ENCODE measurements at places on chromosomes 13 and 19. TPM values are rescaled to one million over a fixed set of nuclear protein-coding genes. Genes with fewer than 3 reads are reported as not detected.

OR10H5 gene
- not detected for total RNA-seq

DNA sequence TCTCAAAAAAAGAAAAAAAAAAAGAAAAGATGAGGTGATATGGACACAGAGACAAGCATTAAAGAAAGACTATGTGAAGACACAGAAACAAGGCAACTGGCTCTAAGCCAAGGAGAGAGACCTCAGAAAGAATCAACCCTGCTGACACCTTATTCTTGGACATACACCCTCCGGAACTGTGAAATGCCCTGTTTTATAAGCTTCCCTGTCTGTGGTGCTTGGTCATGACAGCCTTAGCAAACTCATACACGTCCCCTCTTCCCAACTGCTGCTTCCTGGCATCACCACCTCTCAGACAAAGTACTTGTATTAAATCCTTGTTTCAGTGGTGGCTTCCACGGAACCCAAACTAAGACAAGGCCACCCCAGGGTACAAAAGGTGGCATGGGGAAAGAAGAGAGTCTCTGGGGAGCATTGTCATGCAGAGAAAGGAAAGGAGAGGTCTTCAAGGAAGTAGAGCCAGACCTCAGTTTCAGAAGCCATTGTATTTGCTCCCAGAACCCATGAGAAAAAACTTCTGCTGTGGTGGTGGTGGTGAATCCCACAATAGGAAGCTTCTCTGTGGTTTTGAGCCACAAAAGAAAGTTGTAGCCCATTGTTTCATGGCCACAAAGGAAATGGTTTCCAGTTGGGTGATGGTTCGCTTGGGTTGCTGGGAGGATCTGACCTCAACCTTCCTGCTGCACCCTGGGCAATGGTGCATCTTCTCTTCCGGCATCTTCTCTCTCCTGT is 16.3 kb upstream of the TSPAN16 start:
- no peak overlapping the region for H3K4me3 ChIP-seq
- H3K36me3 ChIP-seq, result no peaks in the 10 kb centered on the region
- H3K27me3 ChIP-seq, result no peaks in the 10 kb centered on the region
- peaks cover 6% of the 10 kb centered on the region for H3K4me1 ChIP-seq
- H3K27ac ChIP-seq, result peak overlapping the region; percentile 17

DNA sequence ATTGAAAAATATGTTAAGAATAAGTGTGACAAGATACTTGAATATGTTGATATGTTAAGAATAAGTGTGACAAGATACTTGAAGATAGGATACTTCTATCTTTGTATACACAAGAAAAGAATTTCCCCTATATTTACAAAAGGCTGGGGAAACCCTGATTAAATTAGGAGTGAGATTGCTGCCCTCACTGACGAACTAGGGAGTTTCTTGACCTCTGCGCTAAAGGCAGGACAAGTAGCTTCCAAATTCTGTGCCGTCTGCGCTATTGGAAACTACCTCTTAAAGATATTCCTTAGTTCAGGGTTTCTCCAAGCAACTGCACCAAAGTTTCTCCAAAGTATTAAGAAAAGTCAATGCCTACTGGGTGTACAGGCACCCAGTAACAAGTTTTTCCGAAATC is 730 bp downstream of the ZNF260 start:
- peaks cover 15% of the 10 kb centered on the region for H3K36me3 ChIP-seq
- H3K4me3 ChIP-seq, result peak overlapping the region; percentile 63
- H3K27ac ChIP-seq, result peak overlapping the region; percentile 99
- no peaks in the 10 kb centered on the region for H3K27me3 ChIP-seq
- H3K4me1 ChIP-seq, result peaks cover 3% of the 10 kb centered on the region
- peak; percentile 8 for DNase-seq

GRCh38 chr13:114124921-114125320 is 7.5 kb downstream of the RASA3 start:
- H3K27ac ChIP-seq, result no peak overlapping the region
- H3K27me3 ChIP-seq, result no peaks in the 10 kb centered on the region
- peaks cover 80% of the 10 kb centered on the region for H3K4me1 ChIP-seq
- H3K4me3 ChIP-seq, result no peak overlapping the region

DNA sequence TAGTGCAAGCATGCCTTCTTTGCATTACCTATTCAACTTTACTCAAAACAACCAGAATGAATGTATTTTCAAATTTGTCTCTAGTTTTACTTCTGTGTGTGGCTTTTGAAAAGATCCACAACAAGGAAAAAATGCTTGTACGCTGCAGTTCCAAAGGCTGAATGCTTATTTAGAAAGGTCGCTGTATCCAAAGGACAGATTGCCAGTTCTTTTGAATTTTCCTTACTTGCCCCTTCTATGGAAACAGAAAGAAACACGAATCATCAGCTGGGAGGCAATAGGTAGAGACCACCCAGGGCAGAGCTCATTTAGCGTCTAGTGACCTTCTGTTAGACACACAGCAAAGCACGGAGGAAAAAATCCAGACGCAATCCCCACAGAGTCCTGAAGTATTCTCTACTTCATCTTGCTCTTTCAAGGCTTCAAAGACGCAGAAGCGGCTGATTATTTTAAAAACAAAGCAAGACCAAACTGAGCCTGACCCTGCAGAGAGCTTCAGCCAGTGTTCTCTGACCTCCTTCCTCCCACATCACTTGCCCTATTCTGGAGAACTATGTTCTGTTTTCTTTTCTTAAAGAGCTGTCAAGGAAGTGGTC is 674.6 kb upstream of the SGCG start:
- H3K27ac ChIP-seq, result no peak overlapping the region
- H3K36me3 ChIP-seq, result no peaks in the 10 kb centered on the region
- H3K27me3 ChIP-seq, result no peaks in the 10 kb centered on the region
- peak; percentile 62 for DNase-seq
- no peak overlapping the region for H3K4me3 ChIP-seq

GRCh38 chr13:30991922-30992321 is 59.5 kb downstream of the TEX26 start:
- H3K4me3 ChIP-seq, result no peak overlapping the region
- no peaks in the 10 kb centered on the region for H3K36me3 ChIP-seq
- no peaks in the 10 kb centered on the region for H3K4me1 ChIP-seq
- H3K27ac ChIP-seq, result no peak overlapping the region

DNA sequence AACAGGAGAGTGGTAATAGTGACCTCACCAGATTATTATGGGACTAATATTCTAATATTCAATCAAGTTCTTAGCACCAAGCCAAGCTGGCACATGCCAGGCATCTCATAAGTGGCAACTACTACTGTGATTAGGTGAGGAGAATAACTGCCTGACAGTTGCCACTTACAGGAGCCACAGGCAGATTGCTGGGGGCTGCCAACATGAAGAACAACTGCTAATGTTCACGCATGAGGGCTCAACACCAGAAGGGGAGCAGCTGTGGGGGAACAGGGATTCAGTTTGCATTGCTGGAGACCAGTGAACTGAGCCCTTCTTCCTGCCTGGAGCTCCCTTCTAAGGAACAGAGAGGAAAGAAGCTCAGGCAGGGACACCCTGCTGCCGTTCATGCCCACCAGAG is 504.5 kb downstream of the FOXO1 start:
- no peaks in the 10 kb centered on the region for H3K36me3 ChIP-seq
- peaks cover 4% of the 10 kb centered on the region for H3K27me3 ChIP-seq
- H3K27ac ChIP-seq, result no peak overlapping the region
- no peak overlapping the region for H3K4me3 ChIP-seq
- DNase-seq, result peak; percentile 64
- H3K4me1 ChIP-seq, result peaks cover 30% of the 10 kb centered on the region

DNA sequence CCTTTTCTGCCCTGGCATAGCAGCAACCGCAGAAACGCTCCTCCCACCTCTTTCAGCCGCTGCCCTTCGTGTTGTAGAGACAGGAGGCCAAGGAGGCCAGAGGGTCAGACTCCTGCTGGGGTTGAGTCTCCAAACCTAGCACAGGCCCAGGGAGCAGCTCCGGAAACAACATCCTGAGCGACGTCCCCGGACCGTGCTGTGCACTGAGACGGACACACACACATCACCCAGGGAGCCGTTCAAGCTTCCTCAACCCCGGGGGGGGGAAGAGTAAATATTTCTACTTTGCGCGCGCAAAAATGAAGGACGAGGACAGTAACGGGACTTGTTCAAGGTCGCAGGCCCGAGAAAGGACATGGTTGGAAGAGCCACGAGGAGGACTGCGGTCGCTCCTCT is 657 bp downstream of the ZNF550 start:
- H3K27ac ChIP-seq, result peak overlapping the region; percentile 81
- no peaks in the 10 kb centered on the region for H3K27me3 ChIP-seq
- H3K36me3 ChIP-seq, result peaks cover 26% of the 10 kb centered on the region
- peak; percentile 16 for DNase-seq
- peak overlapping the region; percentile 99 for H3K4me3 ChIP-seq

LRRC63 gene
- total RNA-seq, result 0.04 TPM

DNA sequence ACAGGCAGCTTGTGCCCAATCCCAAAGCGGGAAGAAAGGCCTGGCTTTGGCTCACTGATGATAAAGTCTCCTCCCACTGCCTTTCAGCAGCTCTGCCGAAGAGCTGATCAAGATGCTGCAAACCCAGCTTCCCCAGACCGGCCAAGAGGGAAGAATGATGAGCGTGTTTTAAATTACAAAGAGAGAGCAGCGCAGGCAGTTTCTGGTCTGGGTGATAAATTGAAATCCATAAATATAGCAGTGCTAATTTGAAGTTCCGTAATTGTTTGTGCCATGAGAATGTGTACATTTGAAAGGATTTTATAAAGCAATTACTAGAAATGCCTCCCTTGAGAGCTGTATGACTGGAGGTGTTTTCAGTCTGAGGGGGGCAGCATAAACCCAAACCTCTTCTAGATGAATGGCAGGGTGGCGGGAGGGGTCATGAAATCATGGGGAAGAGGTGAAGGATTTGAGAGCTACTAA is 171.8 kb downstream of the STK24 start:
- H3K4me3 ChIP-seq, result no peak overlapping the region
- peaks cover 8% of the 10 kb centered on the region for H3K36me3 ChIP-seq
- H3K4me1 ChIP-seq, result no peaks in the 10 kb centered on the region
- peak; percentile 43 for DNase-seq
- H3K27me3 ChIP-seq, result no peaks in the 10 kb centered on the region
- H3K27ac ChIP-seq, result no peak overlapping the region

ZNF440 gene
- total RNA-seq, result 6.8 TPM

- peaks cover 22% of the 10 kb centered on the region for H3K4me1 ChIP-seq
- no peak for DNase-seq
- H3K27me3 ChIP-seq, result no peaks in the 10 kb centered on the region
- H3K4me3 ChIP-seq, result no peak overlapping the region
- H3K36me3 ChIP-seq, result no peaks in the 10 kb centered on the region
Measured at GRCh38 chr19:19402656-19403372, 2.7 kb upstream of the GATAD2A start.

BCAM gene
- 81.6 TPM for total RNA-seq

DNA sequence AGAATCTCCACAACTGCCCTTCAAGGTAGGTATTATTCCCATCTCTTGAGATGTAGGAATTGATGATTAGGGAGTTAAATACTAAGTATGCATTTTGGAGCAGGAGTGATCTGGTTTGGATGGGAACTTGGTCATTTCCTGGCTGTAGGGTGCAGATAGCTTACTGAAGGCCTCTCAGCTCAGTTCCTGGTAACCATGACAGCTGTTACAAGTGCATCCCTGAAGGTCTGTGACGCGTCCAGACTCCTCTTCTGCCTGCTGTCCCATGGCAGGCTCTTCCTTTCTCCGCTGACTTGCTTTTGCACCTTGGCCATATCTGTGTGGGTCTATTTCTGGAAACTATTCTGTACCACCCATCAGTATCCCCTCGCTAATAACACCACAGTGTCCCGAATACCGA is 387.8 kb downstream of the ZNF536 start:
- H3K27ac ChIP-seq, result no peak overlapping the region
- no peaks in the 10 kb centered on the region for H3K36me3 ChIP-seq
- H3K4me1 ChIP-seq, result no peaks in the 10 kb centered on the region
- no peak overlapping the region for H3K4me3 ChIP-seq
- peak; percentile 64 for DNase-seq
- no peaks in the 10 kb centered on the region for H3K27me3 ChIP-seq

DNA sequence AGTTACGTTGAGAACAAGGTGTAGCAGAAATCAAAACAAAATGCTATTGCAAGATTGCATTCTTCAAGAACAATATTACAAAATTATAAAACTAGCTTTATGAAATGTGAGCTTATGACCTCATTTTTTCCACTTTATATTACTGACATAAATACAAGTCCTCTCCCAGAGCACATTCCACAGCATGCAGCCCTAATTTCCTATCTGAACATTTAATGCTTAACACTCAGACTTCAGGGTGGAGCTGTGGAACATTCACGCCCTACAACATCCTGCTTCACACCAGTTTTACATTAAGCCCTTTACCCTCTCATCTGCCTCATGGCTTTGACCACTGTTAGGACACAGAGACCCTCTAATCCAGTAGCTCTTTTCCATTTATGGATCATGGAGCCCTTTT is 65.5 kb downstream of the EPSTI1 start:
- peak; percentile 68 for DNase-seq
- no peak overlapping the region for H3K4me3 ChIP-seq
- peaks cover 2% of the 10 kb centered on the region for H3K4me1 ChIP-seq
- H3K27ac ChIP-seq, result no peak overlapping the region

DNA sequence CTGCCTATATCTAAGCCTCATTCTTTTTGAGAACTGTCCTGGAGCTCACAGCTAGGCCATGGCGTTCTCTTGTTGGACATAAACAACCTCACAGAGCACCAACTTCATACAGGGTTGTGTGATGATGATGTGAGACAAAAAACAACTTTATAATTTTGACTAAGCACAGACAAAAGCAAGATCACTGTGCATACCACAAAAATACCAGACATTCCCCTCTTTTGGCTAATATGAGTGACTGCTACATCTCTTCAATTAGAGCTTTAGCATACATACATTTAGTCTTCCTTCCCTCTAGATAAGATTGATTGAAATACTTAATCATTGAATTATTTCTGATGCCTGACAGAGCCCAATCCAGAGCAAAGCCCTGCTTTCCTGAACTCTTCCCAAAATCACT is 8.3 kb downstream of the MAB21L1 start:
- H3K27me3 ChIP-seq, result peaks cover 9% of the 10 kb centered on the region
- no peak overlapping the region for H3K4me3 ChIP-seq
- peaks cover 2% of the 10 kb centered on the region for H3K4me1 ChIP-seq
- H3K27ac ChIP-seq, result no peak overlapping the region
- no peak for DNase-seq
- H3K36me3 ChIP-seq, result no peaks in the 10 kb centered on the region

DNA sequence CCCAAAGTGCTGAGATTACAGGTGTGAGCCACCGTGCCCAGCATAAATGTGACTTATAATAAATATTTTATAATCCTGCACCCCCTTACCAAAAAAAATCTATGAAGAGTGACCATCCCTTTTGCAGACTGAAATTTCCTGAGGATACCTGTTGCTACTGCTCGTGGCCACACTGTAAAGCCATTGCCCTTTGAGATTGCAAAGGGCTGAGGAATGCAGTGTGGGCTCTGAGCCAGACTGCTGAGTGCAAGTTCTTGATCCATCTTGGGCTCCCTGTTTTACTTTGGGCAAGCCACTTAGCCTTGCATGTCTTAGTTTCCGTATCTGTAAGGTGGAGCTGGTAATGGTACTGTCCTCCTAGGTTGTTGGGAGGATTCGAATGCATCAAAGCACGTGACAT is 23.4 kb downstream of the SIPA1L3 start:
- no peak overlapping the region for H3K4me3 ChIP-seq
- H3K4me1 ChIP-seq, result peaks cover 29% of the 10 kb centered on the region
- H3K27ac ChIP-seq, result no peak overlapping the region
- DNase-seq, result no peak
- H3K27me3 ChIP-seq, result no peaks in the 10 kb centered on the region
- no peaks in the 10 kb centered on the region for H3K36me3 ChIP-seq
